ENCODE measurements at places on chromosomes 3 and 15.

DNA sequence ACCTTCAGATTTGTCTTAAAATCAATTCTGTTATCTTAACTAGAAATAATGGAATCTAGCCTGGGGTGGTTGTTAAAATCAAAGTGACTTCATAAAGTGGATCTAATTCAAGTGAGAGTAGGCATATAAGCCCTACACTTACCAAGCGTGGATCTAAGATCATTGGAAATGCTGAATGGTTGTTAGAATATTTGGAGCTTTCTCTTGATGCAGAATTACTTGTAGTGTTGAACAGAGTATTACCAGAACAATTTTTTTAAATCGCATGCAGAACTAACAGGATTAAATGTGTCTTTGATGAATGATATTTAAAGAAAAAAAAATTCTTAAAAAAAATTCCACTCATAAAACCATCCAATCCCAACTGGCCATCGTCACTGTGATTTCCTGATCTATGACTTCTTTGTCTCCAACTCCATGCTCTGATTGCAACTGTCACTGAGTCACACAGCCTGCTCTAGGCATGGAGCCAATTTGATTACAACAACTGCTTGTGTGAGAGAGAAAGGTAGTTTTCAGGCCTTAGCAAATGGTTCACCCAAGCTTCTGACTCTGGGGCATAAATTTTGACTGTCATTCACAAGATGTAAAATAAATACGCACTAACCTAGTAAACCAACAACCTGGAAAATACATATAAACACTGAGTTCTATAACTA is 25.9 kb upstream of the SPRED1 start:
- peak; percentile 77 for DNase-seq

GRCh38 chr3:72665701-72666446 is 182.4 kb downstream of the SHQ1 start:
- DNase-seq = no peak

DNA sequence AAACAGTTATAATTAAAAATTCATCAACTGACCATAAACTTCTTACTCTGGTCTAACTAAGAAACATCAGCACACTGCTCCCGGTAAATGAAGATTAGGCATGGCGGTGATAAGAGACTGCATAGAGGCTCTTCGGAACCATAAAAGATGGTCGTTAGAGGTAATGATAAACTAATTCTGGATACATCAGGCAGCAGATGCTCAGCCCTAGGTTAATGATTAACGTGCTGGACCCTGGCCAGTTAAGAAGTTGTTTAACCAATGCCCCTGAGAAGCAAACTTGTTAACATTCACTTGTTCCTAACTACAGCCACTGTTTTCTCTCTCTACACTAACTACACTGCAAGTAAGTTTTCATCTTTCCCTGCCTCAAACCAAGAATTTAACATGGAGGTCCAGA is 111.5 kb downstream of the PDZRN3 start:
- no peak for DNase-seq

GRCh38 chr3:36496684-36497633 is 116.7 kb downstream of the STAC start:
- peak; percentile 87 for DNase-seq
